ENCODE measurements at places on chromosomes 2 and 18.

GRCh38 chr2:127618551-127619202, 27.3 kb upstream of the GPR17 start:
- DNase-seq, result no peak

GRCh38 chr2:19349911-19350677, 8.3 kb downstream of the OSR1 start:
- DNase-seq, result no peak

- DNase-seq, result no peak
These were observed 320.3 kb upstream of the VRK2 start for GRCh38 chr2:57726294-57726693.

DNA sequence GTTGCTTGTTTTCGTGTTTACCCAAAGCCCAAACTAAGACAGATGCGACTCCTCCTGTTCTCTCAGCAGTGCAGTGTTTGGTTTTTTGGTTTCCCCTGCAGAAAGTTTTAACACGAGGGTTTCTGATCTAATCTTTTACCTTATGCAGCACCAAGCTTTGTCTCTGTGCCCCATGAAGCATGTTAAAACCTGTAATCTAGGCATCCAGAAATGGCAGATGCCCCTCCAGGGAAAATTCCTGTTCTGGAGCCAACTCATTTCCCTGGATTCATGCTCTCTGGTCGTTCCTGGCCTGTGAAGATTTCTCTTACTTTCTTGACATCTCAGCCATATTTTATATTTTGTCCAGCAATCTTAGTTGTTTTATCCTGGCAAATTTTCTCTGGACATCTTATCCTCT, 91.5 kb downstream of the LTBP1 start:
- DNase-seq, result no peak

- no peak for DNase-seq
These were observed 51.8 kb downstream of the ROCK2 start for GRCh38 chr2:11292464-11293255.

- no peak for DNase-seq
These were observed 633 bp downstream of the KIAA1328 start for GRCh38 chr18:36829362-36830157.

DNA sequence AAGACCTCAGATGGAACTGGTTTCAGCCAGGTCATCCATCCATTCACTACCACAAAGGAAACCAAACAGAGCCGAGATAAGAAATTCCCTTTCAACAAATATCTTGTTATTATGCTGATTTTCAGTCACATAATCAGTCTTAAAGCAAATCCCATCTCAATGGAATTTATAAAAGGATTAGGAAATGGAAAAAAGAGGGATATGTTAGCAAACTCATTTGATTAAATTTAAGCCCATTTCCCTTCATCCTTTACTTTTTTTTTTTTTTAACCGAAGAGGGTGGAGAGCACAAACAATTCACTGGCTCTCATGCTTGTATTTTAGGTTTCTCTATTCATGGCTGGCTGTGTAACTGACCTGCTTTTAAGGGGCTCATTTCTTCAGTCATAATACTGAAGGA, 109.0 kb upstream of the GATA6 start:
- DNase-seq, result no peak

- no peak for DNase-seq
These were observed 36.4 kb downstream of the ADAM17 start for GRCh38 chr2:9519250-9519649.

DNA sequence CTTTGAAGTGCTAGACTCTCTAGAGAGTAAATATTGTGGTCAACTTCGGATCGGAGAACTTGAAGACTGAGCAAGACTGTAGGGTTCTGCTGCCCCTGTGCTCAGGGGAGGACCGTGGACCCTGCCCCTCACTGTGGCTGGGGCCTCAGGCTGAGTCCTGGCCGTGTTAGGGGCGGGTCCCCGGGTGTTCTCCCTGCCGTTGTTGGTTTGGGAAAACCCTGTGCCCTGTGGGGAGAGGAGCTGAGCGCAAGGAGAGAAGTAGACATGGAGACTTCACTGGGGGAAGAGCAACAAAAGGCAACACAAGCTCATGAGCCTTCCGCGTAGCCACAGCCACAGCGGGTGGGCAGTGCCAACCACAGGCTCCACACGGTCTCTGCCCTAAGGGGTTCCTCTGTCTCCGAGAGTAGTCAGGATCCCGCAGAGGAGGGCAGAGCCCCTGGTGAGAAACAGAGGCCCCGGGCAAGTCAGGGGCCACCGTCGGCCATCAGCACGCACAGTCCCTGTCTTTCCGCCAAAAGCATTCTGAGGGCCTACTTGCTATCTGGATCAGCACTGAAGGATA, 53.1 kb downstream of the NTSR2 start:
- DNase-seq, result no peak

DNA sequence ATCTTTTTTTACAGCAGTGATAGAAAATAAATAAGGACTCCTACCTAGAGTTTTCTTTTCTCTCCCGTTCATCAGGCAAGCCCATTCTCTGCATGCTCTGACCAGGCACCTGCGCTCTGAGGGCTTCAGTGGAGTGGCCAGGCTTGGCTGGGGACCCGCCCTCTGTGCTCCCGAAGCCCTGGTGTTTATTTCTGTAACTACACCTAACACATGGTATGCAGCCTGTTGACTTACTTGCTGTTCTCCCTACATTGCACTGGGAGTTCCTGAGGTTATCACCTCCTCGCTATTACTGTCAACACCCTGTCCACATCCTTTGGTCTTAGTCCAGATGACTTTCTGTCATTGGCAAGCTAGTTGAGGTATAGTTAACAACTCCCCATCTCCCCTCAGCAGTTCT, 317.7 kb downstream of the LPIN1 start:
- no peak for DNase-seq

- no peak for DNase-seq
These were observed 84.0 kb downstream of the MYL12B start for GRCh38 chr18:3345885-3346284.

DNA sequence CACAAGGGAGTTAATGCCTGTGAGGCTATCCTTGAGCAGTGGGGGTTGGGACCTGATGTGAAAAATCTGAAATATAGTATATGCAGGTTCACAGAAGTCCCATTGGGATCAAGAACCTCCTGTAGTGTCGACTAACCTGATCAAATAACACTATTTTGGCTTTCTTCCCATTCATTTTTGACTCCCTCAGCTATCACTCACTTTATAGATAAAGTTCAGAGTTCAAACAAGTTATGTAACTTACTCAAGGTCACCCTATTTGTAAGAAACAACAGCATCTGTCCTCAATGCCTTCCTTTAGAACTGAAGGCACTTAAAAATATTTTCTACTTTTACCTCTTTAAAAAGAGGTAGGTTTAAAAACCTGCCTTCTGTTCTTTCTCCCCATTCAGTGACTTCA, 341.6 kb downstream of the DPP10 start:
- DNase-seq, result no peak

DNA sequence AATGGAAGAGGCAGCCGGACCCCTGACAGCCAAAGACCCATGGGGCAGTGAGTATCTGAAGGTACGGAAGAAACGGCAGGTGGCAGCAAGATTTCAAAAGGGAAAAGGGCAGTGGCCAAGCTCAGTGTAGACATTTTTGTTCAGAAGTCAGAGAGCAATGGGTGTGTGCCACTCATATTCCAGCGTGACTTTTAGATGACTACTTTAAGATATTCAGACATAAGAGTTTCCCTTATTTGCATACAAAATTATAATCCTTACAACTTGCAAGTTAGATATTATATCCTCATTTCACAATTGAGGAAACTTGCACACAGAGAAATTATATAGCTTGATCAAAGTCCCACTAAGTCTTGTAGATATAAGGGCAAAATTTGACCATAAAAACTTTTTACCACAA, 60.7 kb upstream of the CYTIP start:
- no peak for DNase-seq

GRCh38 chr2:112601754-112602153, 17.3 kb downstream of the CHCHD5 start:
- DNase-seq, result no peak

- no peak for DNase-seq
These were observed 570 bp downstream of the SCRN3 start for GRCh38 chr2:174395969-174396630.

DNA sequence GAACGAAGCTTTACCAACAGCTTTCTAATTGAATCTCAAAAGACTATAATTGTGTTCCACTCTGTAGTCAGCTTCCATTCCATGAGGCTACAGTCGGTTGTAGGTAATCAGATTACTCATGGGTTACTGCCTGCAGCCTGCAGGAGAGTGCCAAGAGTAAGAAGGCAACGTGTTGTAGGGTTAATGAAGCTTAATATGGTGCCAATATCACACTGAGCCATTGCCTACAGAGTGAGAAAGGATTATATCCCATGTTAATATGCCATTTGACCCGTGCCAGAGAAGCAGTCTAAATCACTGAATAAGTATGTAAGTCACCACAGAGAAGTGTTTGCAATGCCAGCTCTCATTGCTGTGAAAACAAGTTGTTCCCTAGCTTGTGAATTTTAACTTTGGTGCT, 734.5 kb upstream of the ACVR2A start:
- no peak for DNase-seq

DNA sequence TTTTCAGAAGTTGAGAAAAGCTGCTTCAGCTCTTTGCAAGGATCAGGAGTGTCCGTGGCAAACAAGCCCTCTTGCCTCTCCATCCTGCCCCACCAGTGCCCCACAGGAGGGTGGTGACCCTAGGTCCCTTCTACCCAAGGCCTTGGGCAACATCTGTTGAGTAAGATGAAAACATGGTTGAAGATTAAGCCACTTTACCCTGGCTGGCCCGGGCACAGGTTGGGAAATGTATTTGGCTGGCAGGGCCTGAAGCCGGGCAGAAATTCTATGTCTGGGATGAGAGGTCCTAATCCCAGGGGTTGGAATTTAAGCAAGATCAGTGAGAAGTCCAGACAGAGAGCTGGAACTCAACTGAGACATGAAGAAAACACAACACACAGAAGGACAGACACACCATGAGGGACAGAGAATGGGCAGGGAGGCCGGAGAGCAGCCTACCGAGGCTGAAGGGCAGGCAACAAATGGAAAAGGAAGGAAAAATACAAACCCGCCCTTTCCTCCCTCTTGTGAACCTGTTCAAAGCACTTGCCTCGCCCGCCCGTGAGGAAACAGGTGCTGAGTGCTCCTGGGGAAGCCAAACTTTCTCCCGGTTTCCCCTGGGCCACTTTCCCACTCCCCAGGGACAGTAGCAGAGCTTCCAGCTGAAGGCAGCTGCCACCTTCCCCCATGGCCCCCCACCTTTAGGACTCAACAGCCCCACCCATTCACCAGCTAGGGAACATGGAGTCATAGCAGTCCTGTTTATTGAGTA, 86.1 kb downstream of the TNS1 start:
- no peak for DNase-seq

GRCh38 chr2:134718023-134718816, 580 bp downstream of the TMEM163 start:
- no peak for DNase-seq

GRCh38 chr2:231655894-231656293, 52.4 kb upstream of the PTMA start:
- DNase-seq, result no peak
